ENCODE measurements at places on chromosomes 7 and 10.

- DNase-seq, result no peak
Measured at GRCh38 chr7:8125680-8126444, 136.1 kb downstream of the ICA1 start.

GRCh38 chr7:55965100-55965470 is 700 bp downstream of the NIPSNAP2 start:
- DNase-seq, result no peak

DNA sequence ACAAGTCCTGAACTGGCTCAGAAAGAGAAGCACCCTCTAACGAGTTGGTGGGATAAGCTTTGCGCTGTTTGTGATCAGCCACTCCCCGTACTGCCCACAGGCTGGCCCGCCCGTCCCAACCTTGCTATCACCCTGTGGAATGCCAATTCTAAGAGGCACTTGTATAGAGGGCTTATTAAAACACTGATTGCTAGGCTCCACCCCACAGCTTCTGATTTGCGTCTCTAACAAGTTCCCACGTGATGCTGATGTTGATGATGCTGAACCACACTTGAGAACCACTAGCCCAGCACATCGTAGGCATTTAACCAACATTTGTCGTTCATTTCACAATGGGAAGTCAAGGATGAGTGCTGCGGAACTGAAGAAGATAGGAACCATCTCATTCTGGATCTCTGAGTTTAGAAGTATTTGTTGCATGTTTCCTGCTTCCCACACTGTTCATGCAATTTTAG is 12.7 kb upstream of the GSAP start:
- no peak for DNase-seq

GRCh38 chr10:5510281-5511072 is 11.1 kb upstream of the CALML5 start:
- no peak for DNase-seq
